NCI-H2081 (cell line): ENCODE measurements at places on chromosomes 1 and 21.

DNA sequence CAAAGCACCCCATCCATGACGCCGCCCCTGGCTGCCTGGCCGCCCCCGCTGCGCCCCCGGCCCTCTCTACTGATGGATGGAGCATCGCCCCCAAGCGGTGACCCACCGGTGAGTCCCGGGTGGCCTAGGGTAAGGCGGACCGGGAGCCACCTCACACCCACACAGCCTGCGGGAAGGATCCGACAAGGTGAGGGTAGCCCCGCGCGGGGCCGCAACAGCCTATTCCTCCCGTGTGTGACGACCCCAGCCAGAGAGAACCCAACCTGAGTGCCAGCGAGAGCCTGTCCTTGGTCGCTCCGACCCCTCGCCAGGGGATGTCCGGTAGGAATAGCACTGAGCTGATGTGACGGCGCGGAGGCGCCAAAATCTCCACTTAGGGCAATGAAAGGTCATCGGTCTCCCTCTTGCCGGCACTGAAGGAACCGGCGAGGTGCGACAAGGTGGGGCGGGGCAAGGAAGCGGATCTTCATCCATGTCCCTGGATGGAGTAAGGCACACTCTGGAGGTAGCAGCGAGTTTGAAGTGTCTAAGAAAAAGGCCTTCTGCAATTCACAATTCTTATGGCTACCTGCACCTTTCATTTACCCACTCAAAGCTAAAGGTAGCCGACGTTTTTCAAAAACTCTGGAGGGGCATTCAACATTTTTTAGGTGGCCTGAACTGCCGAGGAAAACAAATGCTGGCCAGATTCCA, 19.7 kb upstream of the CHIA start:
- DNase-seq = no peak

DNA sequence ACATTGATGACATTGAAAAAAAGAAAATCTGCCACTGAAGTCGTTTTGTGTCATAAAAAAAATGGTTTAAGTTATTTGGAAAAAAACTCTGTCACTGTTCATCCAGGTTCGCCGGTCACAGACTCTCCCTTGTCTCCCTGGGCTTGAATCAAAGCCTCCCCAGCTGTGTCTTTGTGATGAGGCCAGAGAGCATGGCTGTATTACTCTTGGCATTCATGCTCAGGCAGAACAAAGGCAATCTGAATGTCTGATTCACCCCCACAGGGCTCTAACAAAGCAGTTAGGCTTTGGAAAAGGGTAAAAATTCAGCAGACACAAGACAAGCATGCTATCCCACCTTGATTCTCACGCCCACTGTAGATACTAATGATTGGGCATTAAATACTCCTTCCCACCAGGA, 304.3 kb upstream of the PLD5 start:
- peak; percentile 21 for DNase-seq

DNA sequence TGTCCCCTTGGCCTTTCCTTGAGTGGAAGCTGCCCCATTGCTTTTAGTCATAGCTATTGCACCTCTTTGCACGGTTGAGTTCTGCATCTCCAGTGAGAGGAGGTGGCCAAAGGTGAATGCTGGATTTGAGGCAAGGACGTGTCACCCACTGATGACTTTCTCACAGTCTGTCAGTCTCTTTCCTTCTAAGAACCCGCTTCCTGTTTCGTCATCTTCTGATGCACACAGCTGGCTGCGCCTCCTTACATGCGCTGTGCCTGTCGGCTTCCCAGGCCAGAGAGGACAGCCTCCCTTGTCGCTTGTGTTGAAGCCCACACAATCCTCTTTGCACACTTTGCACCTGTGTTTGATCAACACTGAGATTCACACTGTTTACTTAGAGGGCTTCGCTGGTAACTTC, 41.8 kb upstream of the PWP2 start:
- DNase-seq = no peak

GRCh38 chr1:112614460-112615065, 4.4 kb downstream of the ST7L start:
- peak; percentile 4 for DNase-seq

- DNase-seq = no peak
These were observed 8.4 kb downstream of the EFNA3 start for GRCh38 chr1:155086856-155087535.

- DNase-seq = no peak
These were observed 10.3 kb upstream of the S100A7 start for GRCh38 chr1:153470707-153471106.

DNA sequence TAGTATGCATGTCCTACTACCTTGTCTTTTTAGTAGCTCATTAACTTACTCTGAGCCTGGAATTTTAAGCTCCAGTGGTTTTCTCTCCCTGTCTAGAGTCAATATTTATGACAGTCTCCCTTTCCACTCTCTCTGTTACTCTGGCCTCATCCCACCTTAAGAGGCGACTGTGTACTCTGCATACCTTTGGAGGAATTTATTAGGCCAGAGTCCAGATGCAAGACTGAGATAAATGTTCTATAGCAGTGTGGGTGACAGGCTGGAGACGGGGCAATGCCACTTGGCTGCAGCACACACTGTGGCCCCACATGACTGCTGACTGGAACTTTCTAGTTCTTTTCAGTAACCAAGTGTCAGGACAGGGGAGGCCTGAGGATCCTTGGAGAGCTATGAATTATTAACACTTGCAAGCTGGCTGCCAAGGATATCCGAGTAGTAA, 4.1 kb upstream of the PDZK1 start:
- no peak for DNase-seq

GRCh38 chr1:98086156-98086555, 165.3 kb upstream of the DPYD start:
- DNase-seq = no peak

DNA sequence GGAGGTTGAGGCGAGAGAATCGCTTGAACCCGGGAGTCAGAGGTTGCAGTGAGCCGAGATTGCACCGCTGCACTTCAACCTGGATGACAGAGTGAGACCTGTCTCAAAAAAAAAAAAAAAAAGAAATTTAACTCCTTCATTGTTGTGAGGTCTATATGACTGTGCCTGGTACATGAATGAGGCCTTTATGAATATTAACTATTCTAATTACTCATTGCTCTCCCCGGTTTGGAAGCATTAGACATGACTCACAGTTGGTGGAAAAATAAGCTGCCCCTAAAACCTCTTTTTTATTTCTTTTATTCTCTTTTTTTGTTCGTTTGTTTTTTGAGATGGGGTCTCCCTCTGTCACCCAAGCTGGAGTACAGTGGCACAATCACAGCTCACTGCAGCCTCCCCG, 3.3 kb downstream of the NPPB start:
- DNase-seq = no peak

- no peak for DNase-seq
These were observed 52.9 kb upstream of the RGS1 start for GRCh38 chr1:192522673-192523072.

- DNase-seq = no peak
These were observed 97.4 kb downstream of the GIPC2 start for GRCh38 chr1:78143152-78143551.

GRCh38 chr1:226618380-226618779, 69.8 kb downstream of the STUM start:
- DNase-seq = no peak

DNA sequence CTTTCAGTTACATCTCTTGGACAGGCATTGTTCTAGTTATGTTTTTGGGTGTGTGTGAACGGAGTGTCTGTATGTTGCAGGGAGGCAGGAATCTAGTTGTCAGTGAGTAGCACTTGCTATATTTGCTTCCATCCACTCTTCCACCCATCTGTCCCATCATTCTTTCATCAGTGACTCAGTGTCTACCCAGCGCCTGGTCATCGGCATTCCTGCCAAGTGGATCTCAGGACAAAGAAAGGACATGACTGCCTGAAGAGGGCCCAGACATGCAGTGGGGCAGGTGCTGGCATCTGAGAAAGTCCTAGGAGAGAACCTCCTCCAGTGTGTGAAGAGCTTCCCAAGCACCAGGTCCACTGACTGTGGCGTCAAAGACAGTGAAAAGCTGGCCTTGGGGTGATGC, 27.3 kb upstream of the MAGOH start:
- no peak for DNase-seq

GRCh38 chr1:206723805-206724472, 39.2 kb downstream of the MAPKAPK2 start:
- no peak for DNase-seq
